Hematopoietic multipotent progenitor cell (in vitro differentiated cells): ENCODE measurements at places on chromosomes 5 and 9. TPM values are rescaled to one million over a fixed set of nuclear protein-coding genes. Genes with fewer than 3 reads are reported as not detected.

NR6A1 gene
- 9.4 TPM for total RNA-seq

DNA sequence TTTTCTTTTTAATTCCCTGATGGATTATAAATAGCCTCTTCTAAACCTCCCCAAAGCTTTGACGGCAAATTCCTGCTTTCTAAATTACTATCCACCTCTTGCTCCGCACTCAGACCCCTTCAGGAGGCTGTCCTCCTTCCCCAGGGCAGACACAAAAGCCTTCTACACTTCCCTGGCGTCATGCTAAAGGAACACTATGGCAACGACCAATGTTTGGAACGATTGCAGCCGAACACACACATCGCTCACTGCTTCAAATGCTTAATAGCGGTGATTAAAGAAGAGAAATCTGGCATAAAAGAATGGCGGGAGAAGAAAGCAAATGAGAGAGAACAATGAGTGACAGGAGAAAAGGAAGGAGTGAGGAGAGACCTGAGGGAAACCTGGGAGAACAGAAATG is 297.3 kb downstream of the MLLT3 start:
- DNase-seq, result no peak

DNA sequence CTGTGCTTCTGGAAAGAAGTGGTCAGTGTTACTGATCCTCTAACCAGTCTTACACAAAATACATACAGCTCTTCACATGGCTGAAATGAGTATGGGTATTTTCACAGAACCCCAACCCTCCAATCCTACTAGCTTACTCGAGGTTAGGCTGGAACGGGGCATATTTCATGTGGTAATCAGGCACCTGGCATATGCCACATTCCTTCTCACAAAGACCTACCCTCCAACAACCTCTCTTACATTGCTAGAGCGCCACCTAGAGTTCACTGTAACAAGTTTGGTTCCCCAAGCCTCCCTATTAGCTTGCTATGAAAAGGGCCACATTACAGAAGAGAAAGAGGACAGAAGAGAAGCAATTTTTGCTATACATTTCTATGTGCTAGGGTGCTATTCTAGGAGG is 597.3 kb downstream of the PRELID2 start:
- DNase-seq, result no peak

DNA sequence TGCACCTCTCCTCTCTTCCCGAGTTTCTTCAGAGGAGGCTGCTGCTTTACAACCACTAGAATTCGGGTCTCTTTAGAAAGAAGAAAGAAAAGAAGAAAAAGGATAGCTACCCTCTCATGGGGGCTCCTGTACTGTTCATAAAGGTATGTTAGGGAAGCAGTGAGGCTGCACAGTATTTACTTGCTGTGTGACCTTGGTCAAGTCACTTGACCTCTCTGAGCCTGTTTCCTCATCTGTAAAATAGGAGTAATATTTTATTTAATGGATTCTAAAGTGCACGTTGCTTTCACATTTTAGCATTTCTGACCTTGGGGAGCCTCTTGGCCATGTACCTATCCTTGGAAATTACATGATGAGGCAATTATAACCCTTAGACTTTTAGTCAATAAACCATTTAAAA is 88.8 kb downstream of the SETX start:
- no peak for DNase-seq

GRCh38 chr9:119852390-119852789 is 483.2 kb upstream of the BRINP1 start:
- DNase-seq, result no peak

GRCh38 chr9:129814432-129815223 is 9.3 kb downstream of the TOR1A start:
- no peak for DNase-seq

MCIDAS gene
- not detected for total RNA-seq

GRCh38 chr5:134932508-134932907 is 27.6 kb downstream of the PCBD2 start:
- DNase-seq, result no peak

GRCh38 chr5:135309391-135310327 is 89.4 kb downstream of the MACROH2A1 start:
- no peak for DNase-seq

TBCA gene
- total RNA-seq, result 5.9 TPM

TMEM8B gene
- 1.1 TPM for total RNA-seq

LRRTM2 gene
- total RNA-seq, result 0.27 TPM

- no peak for DNase-seq
Observed at GRCh38 chr5:179114756-179115155, 54.6 kb downstream of the ZNF354C start.

NEURL1B gene
- 18.3 TPM for total RNA-seq

DNA sequence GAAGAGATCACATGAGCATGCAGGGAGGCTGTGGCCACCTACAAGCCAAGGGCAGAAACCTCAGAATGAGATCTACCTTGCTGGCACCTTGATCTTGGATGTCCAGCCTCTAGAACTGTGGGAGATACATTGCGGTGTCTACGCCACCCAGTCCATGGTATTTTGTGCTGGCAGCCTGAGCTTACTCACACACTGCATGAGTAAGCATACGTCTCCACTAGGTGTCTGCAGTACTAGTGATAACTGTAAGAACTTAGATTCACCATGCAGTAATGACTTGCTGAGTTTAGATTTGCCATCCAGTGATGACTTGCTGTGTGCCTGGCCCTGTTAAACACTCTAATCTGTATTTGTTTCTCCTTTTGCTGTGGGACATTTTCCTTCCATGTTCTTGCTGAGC is 417.7 kb downstream of the GADD45G start:
- DNase-seq, result no peak

GRCh38 chr9:91937727-91938126 is 12.3 kb downstream of the ROR2 start:
- DNase-seq, result no peak

STPG3 gene
- total RNA-seq, result 0.54 TPM

- DNase-seq, result no peak
Observed at GRCh38 chr5:134477462-134478245, 47.8 kb upstream of the JADE2 start.

SH3GL2 gene
- not detected for total RNA-seq

DNA sequence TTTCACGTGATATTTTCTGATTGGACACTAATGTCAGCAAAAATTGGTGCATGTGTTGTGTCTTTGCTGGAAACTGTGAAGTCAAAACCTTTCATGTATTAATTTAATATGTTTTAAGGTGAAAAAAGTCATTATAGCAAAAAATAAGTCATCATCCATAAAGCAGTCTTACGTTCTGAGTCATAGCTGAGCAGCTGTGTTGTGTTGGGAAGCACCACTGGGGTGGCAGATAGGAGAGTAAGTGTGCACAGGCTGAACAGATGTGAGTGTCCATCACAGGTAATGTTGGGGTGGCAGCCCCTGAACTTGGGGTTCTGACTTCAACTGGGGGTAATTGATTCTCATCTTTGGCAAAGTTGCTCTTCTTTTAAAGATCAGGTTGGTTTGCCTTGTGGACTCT is 156.8 kb downstream of the NXNL2 start:
- DNase-seq, result no peak

IRF1 gene
- total RNA-seq, result 181 TPM

DNA sequence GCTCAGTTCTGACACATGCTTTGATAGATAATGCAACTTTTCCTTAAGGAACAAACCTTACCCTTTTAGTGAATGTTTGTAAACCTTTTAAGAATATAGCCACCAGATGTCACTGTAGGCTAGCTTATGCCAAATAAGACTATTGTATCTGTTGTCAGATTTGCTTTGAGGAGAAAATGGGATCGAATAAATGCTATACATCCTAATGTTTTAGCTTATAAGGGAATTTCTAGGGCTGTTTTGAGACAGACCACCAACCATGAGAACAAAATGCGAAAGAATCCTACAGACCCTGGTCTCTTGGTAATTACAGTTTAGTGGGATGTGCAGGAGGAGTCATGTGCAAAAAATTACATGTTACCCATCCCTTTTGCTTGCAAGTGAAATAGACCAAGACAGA is 127.6 kb upstream of the NMUR2 start:
- no peak for DNase-seq

DNA sequence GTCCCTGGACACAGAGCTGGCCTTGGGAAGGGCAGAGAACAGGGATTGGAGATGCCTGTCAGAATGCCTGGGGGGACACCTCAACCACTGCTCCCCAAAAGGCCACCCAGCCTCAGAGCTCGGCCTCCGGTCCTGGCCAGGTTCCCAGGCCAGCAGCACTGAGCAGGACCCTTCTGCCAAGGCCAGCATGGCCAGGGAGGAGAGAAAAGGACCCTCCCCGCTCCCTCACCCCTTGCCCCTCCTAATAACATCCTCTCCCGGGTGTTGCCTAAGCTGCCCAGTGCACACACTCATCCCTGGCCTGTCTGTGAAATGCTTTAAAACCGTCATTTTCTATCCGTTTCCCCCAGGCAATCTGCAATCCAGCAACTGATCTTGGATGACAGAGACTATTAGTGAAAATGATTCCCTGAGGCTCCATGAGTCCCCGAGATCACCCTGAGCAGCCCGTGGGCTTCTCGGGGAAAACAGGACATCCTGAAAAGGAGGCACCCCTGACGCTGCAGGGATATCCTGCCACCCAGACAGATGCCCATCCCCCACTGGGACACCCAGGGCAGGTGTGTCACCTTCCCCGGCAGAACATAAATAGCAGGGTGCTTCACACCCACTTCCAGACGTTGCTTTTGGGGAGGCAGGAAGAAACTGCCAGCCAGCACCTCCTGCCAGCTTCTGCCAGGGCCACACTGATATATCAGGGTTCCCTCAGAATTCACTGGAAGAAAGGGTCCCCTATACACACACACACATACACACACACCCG is 75.3 kb downstream of the ADAMTS2 start:
- no peak for DNase-seq

AK1 gene
- 0.27 TPM for total RNA-seq

DNA sequence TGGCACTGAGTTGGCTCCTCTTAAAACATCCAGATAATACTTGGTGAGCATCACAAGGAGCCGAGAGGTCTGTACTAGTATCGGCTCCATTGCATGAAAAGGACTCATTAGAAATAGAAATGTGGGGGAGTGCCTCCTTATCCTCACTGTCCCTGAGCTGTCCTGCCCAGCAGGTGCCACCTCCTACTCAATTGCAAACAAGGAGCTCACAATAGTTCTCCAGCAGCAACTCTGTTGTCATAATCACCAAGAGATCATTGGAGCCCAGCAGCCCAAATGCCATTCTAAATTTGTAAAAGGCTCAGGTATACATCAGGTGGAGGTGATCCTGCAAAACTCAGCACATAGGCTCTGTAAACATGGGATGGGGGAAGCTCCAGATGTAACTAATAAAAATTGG is 99.1 kb downstream of the PLK2 start:
- DNase-seq, result no peak

DNA sequence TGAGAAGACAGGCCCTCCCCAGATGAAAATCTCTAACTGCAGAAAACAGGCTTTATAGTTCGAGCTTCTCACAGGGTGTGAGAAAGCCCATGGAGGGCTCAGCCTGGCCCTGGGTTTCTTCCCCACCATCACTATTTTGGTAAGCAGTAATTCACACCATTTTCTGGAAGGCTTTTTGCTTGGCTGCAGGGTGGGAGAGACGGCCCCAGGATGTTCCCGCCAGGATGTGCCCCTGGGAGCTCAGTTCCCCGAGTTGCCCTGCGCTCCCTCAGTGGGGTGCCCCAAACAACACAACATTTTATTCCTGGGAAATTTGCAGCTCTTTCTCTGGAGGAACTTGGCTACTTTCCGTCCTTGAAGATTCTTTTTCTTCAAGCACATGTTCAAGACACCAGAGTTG is 100.8 kb downstream of the HSD17B3 start:
- DNase-seq, result no peak
